CD4-positive, alpha-beta T cell (primary cell): ENCODE measurements at places on chromosomes 5 and 9.

DNA sequence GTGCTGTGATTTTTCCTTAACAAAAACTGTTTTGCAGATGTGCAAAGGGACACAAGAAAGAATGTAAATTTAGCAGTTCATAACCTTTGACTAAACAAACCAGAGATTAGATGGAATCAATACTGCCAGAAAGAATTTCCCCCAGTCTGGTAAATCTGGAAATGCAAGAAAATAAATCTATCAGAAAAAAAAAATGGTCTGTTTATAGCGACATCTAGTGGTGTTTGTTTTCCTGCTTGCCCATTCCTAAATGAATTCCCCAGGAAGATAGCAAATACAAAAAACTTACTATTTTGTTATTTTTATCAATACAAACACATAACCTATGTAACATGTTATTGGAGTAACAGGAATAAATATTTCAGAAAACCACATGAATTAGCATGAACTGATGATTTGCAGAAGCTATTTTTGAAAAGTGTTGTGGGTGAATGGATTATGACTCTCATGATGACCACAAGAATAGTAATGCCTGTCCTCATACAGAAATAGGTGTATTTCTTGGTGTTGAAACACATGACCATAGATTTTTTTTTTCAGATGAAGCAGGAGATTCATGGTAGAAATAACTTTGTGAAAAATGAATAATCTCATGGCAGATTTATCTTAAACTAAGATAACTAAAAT is 1703.8 kb downstream of the MAT2B start:
- no peaks in the 10 kb centered on the region for H3K4me1 ChIP-seq
- H3K36me3 ChIP-seq, result no peaks in the 10 kb centered on the region
- no peak overlapping the region for H3K27ac ChIP-seq
- H3K27me3 ChIP-seq, result no peaks in the 10 kb centered on the region
- no peak for DNase-seq

- H3K27ac ChIP-seq, result no peak overlapping the region
- H3K4me1 ChIP-seq, result no peaks in the 10 kb centered on the region
- peak; percentile 68 for DNase-seq
- no peaks in the 10 kb centered on the region for H3K36me3 ChIP-seq
- no peak overlapping the region for H3K4me3 ChIP-seq
- peaks cover 4% of the 10 kb centered on the region for H3K27me3 ChIP-seq
Observed at GRCh38 chr5:149114403-149115312, 26.6 kb upstream of the ABLIM3 start.

DNA sequence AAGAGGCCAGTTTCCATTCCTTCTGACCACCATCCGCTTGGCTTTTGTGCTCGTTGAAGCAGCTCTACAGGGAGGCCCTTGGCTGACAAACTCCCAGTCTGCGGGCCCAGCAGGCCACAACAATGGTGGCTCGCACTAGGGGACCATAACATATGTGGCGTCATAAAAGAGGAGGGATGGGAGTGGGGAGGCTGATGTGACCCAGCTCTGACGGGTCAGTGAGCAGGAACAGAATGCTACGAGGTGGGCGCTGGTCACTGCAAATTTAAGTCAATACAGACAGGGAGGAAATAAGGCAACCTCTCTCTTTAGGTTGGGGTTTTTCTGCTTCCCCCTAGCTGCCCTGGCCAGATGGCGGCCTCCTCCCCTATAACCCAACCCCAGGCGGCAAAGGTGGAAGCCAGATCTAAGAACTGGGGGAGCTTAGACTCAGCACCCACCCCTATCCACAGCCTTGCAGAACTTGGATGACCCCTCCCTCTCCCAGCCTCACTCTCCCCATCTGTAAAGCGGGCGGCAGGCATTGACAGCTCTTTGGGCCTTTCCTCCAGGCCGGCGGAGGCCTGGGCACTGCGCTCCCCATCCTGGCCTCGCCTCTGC is 778 bp downstream of the FRRS1L start:
- DNase-seq, result no peak
- no peak overlapping the region for H3K4me3 ChIP-seq
- H3K27me3 ChIP-seq, result peaks cover 20% of the 10 kb centered on the region
- no peaks in the 10 kb centered on the region for H3K4me1 ChIP-seq

DNA sequence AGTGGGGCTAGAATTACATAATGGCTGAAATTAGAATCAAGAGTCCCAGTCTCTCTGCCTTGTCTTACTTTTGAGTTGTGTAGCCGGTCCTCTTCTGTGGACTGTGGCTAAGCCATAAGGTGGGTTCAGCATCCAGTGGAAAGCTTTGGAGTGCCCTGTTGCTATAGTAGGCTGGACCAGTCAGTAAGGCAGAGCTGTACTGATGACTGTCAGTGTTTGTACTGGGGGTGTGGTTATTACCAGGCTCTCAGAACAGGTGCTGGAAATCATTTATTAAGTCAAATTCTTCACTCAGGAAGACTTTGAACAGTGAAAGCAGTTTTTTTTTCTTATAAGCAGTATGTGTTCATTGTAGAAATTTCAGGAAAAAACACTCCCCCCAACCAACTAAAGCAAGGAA is 129.4 kb downstream of the ZSWIM6 start:
- H3K4me3 ChIP-seq, result no peak overlapping the region
- H3K27ac ChIP-seq, result no peak overlapping the region
- H3K36me3 ChIP-seq, result no peaks in the 10 kb centered on the region
- no peak for DNase-seq
- H3K27me3 ChIP-seq, result no peaks in the 10 kb centered on the region
- peaks cover 3% of the 10 kb centered on the region for H3K4me1 ChIP-seq

- no peaks in the 10 kb centered on the region for H3K36me3 ChIP-seq
- H3K27ac ChIP-seq, result no peak overlapping the region
- no peak overlapping the region for H3K4me3 ChIP-seq
- no peaks in the 10 kb centered on the region for H3K4me1 ChIP-seq
- no peak for DNase-seq
Observed at GRCh38 chr9:110089681-110090370, 118.1 kb downstream of the C9orf152 start.

DNA sequence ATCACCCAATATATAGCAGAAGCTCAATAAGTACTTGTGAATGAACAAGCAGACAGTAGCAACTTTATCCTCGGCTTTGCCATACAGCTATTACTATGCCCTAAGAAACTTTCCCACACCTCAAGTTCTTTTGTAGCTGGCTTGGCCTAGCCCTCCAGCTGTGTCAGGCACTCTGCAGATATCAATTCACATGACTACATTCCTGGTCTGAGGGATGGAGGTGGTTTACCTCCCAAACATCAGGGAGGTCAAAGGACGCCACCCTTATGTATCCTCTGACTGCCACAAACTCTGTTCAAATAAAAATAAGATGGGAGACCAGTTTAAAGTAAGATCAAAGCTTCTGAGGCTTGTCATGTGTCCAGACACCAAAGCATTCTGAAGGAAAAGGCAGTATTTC is 416.3 kb downstream of the PIK3R1 start:
- no peaks in the 10 kb centered on the region for H3K36me3 ChIP-seq
- H3K27me3 ChIP-seq, result no peaks in the 10 kb centered on the region
- H3K4me1 ChIP-seq, result no peaks in the 10 kb centered on the region
- no peak for DNase-seq

DNA sequence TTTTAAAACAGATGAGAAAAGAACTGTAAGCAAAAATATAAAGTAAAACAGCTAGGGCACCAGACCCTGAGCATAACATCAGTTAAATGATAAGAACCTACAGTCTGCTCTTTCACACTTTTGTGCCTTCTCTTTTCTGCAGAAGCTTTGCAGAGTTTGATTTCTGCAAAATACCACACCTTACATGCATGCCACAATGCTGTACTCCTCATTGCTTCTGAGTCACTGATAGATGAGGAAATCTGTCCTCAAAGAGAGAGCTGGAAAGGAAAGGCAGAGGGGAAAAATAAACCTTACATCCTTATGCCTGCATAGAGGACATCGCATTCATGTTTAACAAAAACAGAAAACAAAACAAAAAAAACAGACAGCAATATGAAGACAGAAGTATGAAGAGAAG is 142.9 kb downstream of the ATPSCKMT start:
- H3K4me1 ChIP-seq, result no peaks in the 10 kb centered on the region
- no peak overlapping the region for H3K4me3 ChIP-seq
- H3K27me3 ChIP-seq, result no peaks in the 10 kb centered on the region
- no peaks in the 10 kb centered on the region for H3K36me3 ChIP-seq
- H3K27ac ChIP-seq, result no peak overlapping the region
- DNase-seq, result no peak

- no peak overlapping the region for H3K27ac ChIP-seq
- no peak overlapping the region for H3K4me3 ChIP-seq
- DNase-seq, result no peak
- no peaks in the 10 kb centered on the region for H3K4me1 ChIP-seq
- H3K36me3 ChIP-seq, result no peaks in the 10 kb centered on the region
Observed at GRCh38 chr9:114235033-114235661, 79.8 kb downstream of the COL27A1 start.

GRCh38 chr9:94745806-94746540 is 19.5 kb downstream of the AOPEP start:
- peaks cover 3% of the 10 kb centered on the region for H3K36me3 ChIP-seq
- H3K4me3 ChIP-seq, result no peak overlapping the region
- H3K27ac ChIP-seq, result no peak overlapping the region
- no peaks in the 10 kb centered on the region for H3K4me1 ChIP-seq
- DNase-seq, result no peak

DNA sequence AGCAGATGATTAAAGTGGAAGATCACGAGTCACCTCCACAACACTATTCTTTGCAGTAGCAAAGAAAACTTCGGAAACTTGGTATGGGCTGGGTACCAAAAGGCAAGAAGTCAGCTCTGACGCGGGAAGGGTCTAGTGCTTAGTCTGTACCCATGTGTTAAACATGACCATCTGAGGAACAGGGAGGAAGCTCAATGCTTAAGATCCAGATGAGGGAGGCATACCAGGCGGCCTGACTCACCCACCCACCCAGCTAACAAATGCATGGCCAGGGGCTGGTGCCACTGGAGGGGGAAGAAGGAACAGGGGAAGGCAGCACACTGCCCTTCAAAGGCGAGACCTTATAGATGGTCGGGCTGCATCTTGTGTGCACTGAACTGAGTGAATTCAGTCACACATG is 41.8 kb downstream of the CAMSAP1 start:
- H3K36me3 ChIP-seq, result no peaks in the 10 kb centered on the region
- no peaks in the 10 kb centered on the region for H3K27me3 ChIP-seq
- H3K4me1 ChIP-seq, result peaks cover 7% of the 10 kb centered on the region
- H3K27ac ChIP-seq, result no peak overlapping the region
- DNase-seq, result no peak

GRCh38 chr9:108094676-108094993 is 605.1 kb upstream of the KLF4 start:
- H3K27me3 ChIP-seq, result no peaks in the 10 kb centered on the region
- no peaks in the 10 kb centered on the region for H3K36me3 ChIP-seq
- H3K4me3 ChIP-seq, result no peak overlapping the region
- no peak overlapping the region for H3K27ac ChIP-seq

DNA sequence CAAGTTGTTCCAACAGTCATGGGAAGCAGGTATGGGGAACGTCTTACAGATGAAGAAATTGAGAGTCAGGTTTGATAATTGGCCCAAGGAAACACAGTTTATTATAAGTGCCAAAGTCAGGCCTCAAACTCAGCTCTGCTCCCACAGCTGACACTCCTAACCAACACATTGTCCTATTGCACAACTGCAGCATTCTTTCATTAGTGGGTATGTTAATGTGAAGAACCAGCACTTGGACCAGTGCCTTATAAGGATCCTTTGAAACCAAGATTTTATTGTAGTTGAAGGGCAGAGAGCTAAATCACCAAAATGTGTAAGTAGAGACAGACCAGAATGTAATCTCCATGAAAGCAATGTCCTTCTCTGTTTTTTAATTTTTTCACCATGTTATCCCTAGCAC is 56.1 kb downstream of the GRIA1 start:
- DNase-seq, result no peak
- no peak overlapping the region for H3K4me3 ChIP-seq
- no peaks in the 10 kb centered on the region for H3K4me1 ChIP-seq
- H3K36me3 ChIP-seq, result no peaks in the 10 kb centered on the region
- H3K27me3 ChIP-seq, result no peaks in the 10 kb centered on the region

DNA sequence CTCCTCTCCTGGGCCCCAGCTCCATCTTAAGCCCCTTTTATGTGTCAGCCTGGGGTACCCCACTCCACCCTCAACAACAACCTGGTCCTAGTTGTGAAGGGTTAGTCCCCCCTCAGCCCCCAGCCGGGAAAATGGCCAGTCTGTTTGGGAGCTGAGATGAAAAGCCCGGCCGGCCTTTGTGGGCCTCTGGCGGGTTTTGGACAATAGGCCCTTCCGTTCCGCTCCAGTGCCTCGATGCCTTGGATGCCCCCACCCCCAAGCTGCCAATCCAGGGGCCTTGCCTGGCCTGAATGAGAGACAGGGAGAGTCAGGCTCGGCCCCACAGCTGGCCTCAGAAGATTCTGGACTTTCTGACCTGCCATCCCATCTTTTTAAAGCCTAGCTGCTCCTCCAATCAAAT is 9.2 kb downstream of the CNTFR start:
- no peak overlapping the region for H3K4me3 ChIP-seq
- H3K36me3 ChIP-seq, result no peaks in the 10 kb centered on the region
- peaks cover 13% of the 10 kb centered on the region for H3K4me1 ChIP-seq

- H3K4me1 ChIP-seq, result peaks cover 8% of the 10 kb centered on the region
- no peak overlapping the region for H3K4me3 ChIP-seq
- DNase-seq, result no peak
- peaks cover 14% of the 10 kb centered on the region for H3K27me3 ChIP-seq
- no peaks in the 10 kb centered on the region for H3K36me3 ChIP-seq
- H3K27ac ChIP-seq, result no peak overlapping the region
Observed at GRCh38 chr9:129442803-129443511, 177.9 kb downstream of the C9orf50 start.

GRCh38 chr9:131349881-131350563 is 43.9 kb upstream of the PRRC2B start:
- no peaks in the 10 kb centered on the region for H3K27me3 ChIP-seq
- DNase-seq, result peak; percentile 85
- no peak overlapping the region for H3K27ac ChIP-seq
- peaks cover 11% of the 10 kb centered on the region for H3K4me1 ChIP-seq
- no peak overlapping the region for H3K4me3 ChIP-seq

DNA sequence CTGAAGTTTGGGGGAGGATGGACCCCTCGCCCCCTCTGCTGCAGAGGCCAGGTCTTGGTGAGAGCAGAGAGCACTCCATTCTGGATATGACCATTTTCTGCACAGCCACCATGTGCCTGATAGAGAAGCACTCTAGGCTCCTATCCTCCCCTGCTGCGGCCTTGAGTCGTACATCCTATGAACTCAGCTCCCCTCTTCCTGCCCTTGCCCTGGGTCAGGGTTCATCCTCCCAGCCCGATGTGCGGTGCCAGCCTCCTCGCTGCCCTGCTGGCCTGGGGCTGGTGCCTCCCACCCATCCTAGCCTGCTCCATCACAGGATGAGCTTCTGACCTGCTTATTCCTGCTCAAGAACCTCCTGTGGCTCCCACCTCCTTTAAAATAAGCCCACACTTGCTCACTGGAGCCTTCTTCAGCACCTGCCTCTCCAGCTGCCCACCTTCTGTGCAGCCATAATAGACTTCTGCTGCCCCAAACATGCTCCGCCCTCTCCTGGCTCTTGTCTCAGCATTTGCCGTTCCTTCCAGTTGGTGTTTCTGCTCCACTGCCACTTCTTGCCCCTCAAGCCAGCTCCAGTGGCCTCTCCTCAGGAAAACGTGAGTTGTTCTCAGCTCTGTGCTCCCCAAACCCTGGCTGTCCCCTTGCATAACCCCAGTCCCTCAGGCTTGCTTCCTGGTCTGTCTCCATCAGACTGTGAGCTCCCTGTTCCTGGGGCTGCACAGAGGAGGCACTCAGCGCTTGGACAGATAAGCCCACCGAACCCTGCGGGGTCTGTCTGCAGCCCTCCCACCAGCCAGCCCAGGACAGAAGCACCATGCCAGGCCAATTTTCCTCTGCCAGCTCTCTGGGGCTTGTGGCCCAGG is 22.3 kb upstream of the TTLL11 start:
- no peaks in the 10 kb centered on the region for H3K36me3 ChIP-seq
- no peaks in the 10 kb centered on the region for H3K27me3 ChIP-seq
- no peak overlapping the region for H3K27ac ChIP-seq
- no peak overlapping the region for H3K4me3 ChIP-seq
- H3K4me1 ChIP-seq, result no peaks in the 10 kb centered on the region
- DNase-seq, result no peak
